ENCODE measurements at places on chromosomes 1 and 21.

DNA sequence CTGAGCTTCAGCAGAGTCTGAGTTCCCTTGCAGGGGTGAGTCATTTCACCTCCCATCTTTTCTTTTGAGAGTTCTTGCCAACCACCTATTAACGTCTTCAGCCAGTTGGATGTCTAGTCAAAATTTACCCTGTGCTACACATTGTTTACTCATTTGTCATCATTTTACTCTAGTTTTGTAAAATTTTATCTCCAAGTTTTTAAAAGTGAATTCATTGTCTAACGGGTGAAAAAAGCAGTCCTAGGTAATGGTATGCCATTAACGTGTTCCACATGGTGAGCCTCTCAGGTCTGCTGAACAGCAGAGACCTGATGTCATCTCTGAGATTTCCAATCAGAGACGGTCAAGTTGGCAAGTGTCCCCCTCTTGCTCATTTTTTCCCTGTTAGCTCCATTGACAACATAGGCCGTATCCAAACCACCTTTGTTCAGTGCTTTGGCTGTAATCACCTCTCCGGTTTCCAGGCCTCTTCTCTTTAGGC lies 85.4 kb downstream of the TBX15 start:
- DNase-seq, result no peak

DNA sequence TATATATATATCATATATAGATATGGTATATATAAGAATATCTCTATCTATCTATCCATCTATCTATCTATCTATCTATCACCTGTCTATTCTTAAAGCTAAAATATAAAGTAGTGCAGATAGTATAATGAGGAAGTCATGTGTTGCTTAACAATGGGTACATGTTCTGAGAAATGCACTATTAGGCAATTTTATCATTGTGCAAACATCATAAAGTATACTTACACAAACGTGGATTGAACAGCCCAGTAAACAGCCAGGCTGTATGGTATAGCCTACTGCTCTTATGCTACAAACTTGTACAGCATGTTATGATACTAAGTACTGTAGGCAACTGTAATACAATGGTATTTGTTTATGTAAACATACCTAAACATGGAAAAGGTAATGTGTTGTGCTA lies 621.0 kb upstream of the NCAM2 start:
- DNase-seq, result no peak

- DNase-seq, result no peak
These were observed 13.2 kb downstream of the SLX9 start for GRCh38 chr21:44952929-44953627.

GRCh38 chr1:44045064-44045463 lies 13.8 kb upstream of the SLC6A9 start:
- DNase-seq, result no peak

DNA sequence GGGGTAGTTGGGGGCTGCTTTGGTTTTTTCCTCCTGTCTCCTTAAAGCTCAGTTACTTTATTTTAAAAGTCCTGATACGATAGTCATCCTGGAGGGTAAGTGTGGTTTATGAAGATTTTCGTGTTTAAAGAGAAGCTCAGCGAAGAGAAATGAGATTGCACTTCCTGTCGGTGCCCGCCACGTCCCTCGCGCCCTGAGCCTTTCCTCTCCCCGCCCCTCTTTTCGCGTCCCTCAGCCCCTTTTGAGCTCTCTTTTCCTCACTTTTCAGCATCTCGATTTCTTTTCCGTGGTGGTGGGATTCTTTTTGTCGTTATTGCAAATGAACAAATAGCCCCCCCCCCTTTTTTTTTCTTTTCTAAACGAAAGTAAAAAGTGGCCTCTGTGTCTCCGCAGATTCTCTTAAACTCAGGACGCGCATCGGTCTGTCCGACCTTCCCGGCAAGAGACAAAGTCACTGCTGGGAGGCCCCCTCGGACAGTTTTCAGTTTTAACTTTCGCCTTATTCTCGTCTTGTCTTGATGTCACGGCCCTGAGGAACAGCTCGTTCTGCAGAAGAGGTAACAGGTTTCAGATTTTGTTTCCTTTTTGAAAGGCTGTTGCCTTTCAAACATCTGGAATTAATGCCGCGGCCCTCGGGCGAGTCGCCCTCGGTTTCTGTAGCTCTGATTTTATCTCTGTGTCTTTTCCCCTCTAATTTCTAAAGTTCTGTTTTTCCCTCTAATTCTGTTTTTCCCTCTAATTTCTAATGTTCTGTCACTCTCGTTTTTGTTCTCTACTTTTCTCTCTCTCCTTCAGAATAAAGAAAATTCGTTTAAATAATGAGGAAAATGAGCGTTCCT lies 1.0 kb upstream of the DMRTA2 start:
- DNase-seq, result no peak

- no peak for DNase-seq
These were observed 60.0 kb downstream of the INTS7 start for GRCh38 chr1:211975152-211975941.

- DNase-seq, result no peak
These were observed 14.1 kb upstream of the KLHDC7A start for GRCh38 chr1:18466676-18467075.

DNA sequence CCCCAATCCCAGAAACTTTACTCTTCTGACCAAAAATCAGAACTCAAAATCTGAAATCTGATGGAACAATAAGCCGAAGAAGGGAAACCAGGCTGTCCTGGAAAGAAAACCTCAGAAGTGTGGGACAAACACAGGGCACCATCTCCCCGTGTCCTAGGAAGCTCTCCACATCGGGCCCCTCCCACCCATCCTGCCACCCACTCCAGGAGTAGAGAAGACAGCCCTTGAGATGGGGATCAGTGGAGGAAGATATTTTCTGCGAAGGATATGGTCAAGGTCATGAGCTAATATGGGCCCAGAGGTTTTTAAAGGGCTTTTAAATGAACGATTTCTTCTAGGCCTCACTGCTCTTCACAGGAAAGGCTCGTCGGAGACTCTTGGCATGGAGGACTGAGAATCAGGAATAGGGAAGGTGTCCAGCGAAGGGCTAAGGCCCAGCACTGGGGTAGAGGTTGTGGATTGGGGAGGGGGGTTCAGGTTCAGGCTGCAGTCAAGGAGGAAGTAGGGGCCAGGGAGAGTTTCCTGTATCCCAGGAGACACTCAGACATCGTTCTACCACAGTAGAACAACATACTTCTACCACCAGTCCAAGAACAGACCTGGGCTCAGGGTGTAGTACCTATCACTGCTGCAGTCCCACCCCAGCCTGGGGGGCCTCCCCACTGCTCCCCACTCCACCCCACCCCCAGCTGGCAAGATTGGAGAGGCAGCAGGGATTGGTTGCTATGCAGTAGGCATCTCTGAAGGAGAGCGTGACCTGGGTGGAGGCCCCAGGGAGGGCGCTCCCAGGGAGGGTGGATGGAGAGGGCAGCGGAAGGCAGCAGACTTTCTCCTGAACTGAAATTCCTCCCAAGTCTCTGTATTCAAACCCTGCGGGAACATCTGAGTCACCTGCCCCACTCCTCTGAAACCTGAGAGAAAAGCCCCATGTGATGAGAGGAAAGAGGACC lies 1.2 kb upstream of the S100A5 start:
- no peak for DNase-seq

DNA sequence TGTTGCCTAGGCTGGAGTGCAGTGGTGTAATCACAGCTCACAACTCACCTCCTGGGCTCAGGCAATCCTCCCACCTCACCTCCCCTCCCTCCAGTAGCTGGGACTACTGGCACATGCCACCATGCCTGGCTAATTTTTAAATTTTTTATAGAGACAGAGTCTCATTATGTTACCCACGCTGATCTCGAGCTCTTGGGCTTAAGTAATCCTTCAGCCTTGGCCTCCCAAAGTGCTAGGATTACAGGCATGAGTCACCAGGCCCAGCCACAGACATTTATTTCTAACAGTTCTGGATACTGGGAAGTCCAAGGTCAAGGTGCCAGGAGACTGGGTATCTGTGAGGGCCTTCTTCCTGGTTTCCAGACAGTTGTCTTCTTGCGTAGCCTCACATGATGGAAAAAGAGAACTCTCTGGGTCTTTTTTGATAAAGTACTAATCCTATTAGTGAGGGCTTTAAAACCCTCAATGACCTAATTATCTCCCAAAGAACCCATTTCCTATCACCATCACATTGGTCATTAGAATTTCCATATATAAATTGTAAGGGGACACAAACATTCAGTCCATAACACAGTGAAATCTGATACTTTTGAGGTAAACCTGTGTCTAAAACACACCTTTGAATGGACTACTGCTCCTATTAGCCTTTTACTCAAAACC lies 67.9 kb downstream of the PHACTR4 start:
- DNase-seq, result no peak

DNA sequence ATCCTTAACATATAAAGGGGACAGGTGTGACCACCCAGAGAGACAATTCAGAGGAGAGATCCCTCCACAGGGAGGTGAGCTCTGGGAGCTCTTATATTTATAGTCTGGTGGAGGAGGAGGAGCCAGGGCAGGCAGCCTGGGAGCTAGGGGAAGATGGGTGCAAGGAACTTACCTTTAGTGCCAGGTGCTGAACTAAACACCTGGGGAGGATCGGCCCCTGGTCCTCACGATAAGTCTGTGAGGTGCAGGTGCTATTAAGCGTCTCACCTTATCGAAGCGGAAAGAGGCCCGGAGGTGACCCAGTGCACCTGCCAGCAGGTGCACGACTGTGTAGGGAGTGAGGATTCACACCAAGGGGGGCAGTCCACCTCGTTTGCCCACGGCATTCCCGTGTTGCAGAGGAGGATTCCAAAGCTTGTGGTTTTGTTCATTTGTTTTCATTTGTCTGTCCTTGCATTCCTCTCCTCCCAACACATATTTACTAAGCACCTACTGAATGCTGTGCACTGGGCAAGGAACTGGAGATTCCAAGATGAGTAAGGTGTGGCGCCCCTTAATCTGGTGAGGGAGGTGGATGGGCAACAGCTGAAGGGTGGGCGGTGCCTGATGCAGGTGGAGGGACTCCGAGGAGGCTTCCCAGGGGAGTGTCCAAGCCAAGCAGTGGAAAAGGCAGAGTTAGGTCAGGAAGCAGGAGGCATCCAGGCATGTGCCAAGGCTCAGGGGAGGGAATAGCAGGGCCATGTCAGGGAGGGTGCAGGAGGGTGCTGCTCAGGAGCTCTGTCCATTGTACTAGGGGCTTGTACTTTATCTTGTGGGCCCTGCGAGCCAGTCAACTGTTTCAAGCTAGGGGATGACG lies 11.5 kb downstream of the ARHGEF10L start:
- no peak for DNase-seq

DNA sequence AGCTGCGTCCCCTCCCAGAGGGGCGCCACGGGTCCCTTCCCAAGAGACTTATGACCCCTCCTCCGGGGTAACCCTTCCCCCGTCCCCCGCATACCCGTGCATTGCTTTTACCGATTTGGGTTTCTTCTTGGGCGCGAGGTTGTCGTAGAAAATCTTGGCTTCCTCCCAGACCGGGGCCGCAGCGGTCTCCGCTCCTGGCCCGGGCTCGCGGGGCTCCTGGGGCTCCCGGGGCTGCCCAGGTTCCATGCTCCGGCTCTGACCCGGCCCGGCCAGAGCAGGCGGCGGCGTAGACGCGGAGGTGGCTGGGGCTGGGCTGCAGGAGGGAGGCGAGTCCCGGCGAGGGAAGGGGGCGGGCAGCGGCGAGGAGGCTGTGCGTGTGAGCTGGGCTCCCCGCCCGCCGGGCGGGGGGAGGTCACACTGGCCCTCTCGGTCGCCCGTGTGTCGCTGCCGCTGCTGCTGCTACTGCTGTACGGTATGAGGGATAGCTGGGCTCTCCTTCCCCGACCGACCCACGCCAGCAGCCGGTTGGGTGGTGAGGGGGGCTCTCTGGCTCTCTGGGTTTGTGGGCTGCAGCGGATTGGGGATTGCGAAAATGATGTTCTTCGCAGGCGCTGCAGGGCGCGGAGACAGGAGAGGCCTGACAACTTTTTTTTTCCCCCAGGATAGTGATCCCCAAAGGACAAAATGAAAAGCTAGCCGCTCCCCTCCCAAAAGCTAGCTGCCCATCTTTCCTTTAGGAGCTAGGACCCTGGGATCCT lies at the start of gene NT5C1A:
TSS of gene NT5C1A (minus strand) at position 315 of the 758 bp plus-strand sequence. CDS start at position 246, 69 bp downstream.
- no peak for DNase-seq

- no peak for DNase-seq
These were observed 55.5 kb downstream of the CASQ2 start for GRCh38 chr1:115712911-115713609.

- DNase-seq, result no peak
These were observed 116.8 kb downstream of the VPS13D start for GRCh38 chr1:12346483-12347151.

DNA sequence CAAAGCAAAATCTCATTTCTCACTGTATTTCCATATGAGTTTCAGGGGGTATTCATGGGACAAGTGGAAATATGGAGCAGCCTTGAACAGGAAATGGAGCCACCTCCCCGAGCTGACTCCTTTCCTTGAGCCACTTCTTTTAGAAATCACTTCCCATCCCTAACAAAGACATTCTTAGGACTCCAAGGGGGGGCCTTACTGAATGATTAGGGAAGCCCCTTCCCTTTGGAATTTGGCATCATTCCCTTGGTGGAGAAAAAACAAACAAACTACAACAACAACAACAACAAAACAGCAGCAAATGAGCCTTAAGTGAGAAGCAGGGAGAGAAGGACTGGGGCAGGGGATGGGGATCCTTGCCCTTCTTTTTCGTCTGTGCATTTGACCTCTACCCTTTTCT lies 278.3 kb downstream of the ZNF648 start:
- no peak for DNase-seq

GRCh38 chr1:245095903-245096302 lies 58.9 kb upstream of the KIF26B start:
- no peak for DNase-seq

All from stimulated activated CD8-positive, alpha-beta memory T cell treated with anti-CD3 and anti-CD28 coated beads, Interleukin-4, amount 100 ng/mL, for 24 hours (primary cell).